ENCODE measurements at places on chromosomes 3 and 15.

GRCh38 chr3:81788044-81788443 is 26.6 kb upstream of the GBE1 start:
- DNase-seq: no peak

GRCh38 chr15:88454236-88454635 is 13.0 kb downstream of the MRPL46 start:
- DNase-seq: no peak

DNA sequence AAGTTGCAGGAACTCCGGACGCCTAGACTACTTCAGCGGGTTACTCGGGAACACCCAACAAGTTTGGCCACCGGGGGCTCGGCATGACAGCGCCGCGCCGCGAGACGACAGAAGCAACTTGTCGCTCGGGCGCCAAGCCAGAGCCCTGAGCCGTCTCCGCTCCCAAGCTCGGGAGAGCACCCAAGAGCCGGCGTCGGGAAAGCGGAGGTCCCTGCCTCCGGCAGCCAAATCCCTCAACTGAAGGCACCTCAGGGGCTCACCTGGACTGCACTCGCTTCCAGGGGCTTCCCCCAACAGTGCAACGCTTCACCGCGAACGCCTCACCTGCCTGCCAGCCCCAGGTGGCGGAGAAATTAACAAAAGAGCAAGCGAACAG is 640 bp downstream of the MB21D2 start:
- DNase-seq: no peak

DNA sequence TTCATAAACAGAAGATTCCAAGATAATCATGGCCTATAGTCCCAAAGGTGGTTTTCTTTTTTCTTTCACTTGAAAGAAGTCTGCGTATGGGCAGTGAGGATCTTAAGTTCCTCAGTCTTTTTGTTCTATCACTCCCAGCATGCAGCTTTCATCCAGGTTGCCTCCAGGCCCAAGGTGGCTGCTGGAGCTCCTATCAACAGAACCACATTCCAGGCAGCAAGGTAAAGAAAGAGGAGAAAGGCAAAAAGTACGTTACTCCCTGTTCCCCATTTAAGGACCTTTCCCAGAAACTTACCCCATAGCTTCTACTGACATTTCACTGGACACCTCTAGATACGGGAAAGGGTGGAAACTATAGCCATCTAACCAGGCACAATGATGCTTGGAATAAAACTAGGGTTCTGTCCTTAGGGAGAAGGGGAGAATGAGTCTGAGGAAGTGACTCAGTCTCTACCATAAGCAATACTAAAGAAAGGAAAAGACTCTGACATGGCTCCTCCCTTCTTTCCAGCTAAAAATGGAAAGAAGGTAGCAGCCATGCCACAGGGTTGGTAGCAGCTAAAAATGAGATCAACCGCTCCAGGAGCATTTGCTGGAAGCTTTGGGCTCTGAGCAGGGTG is 313.9 kb upstream of the NR2E3 start:
- DNase-seq: no peak

DNA sequence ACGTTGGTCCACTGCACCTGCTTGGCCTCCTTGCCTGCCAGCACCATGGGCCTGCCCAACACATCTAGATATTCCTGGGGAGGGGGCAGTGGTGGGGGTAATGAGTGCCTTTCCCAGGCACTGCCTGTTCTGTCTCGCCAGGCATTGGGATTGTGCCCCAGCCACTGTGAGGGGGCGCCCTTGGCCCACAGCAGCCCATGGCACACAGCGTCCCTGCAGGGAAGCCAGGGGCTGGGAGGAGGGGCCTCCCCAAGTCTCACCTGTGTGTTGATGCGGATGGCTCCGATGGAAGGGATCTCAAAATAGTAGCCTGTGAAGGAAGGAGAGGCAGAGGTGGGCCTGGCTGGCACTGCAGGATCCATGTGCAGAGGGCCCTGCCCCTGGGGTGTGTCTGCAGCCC is 18.7 kb upstream of the TMEM115 start:
- no peak for DNase-seq

Data from H9 (cell line).